ENCODE measurements at places on chromosomes 13 and 19.
A peak's percentile ranks its signal among the peaks of the same experiment; 100 is the strongest.

DNA sequence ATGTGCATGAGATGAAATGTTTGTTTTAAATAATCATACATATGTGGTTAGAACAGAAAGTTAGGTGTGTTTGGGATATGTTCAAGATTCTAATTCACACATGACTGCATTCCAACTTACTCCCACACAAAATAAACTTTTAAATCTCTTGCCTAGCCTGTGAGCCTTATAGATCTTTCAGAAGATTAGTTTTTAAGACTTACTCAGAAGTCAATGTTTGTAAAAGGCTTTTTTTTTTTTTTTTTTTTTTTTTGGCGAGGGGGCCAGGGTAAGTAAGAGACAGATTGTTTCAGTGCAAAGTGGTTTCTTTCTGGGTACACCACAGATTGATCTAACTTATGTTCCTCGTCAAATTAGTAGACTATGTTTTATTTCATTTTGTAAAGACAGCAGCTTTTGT, 39.1 kb downstream of the GPR180 start:
- no peak for DNase-seq

DNA sequence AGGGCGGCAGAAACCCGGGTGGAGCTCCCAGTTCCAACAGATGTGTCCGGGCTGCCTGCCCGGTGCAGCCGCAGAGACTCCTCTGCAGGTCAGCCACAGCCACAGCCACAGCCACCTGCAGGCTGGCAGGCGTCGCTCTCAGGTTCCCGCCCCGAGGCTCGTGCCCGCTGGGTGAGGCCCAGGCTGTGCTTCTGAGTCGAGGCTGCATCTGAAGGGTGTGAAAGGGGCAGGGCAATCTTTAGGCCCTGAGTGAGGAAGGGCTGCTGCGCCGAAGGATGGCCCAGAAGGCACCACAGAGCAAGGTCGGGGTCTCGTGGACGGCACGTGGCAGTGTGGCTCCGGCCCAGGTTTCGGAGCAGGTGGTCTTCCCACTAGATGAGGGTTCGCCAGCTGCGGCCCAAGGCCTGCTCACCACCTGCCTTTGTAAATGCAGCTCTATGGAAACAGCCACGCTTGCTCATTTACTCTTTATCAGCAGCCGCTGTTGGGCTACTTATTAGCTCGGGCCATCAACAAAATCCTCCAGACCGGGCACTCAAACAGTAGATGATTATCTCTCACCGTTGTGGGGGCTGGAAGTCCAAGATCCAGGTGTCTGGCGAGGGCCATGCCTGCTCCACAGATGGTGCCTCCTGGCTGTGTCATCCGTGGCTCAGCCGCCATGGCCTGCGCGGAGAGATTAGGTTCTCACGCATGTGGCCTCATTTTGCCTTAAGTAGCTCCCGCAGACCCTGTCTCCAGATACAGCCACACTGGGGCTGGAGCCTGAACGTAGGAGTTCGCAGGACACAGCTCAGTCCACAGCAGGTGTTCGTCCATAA, 40.3 kb upstream of the TFDP1 start:
- DNase-seq: no peak

- DNase-seq: no peak
Observed at GRCh38 chr19:35458731-35459391, 10.8 kb downstream of the FFAR2 start.

GRCh38 chr13:96279904-96280303, 190.0 kb downstream of the HS6ST3 start:
- DNase-seq: no peak

GRCh38 chr13:66344805-66345517, 885.2 kb downstream of the PCDH9 start:
- DNase-seq: no peak

GRCh38 chr13:36363366-36363863, 17.2 kb upstream of the SPART start:
- no peak for DNase-seq

DNA sequence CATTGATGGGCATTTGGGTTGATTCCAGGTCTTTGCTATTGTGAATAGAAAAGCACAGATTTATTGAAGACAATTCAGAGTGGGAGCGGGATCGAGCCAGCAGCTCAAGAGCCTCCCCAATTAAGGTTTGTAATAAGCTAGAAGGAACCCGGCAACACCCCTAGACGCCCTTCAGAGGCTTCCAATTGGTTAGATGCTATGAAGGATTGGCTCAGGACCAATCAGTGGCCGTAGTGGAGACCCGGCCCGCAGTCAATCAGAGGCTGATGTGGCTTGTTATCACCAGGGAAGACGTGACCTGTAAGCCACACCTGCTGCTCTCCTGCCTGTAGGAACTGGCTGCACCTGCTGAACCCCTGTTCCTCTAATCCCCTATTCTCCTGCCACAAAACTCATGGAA, 14.6 kb downstream of the SIGLEC11 start:
- no peak for DNase-seq

- no peak for DNase-seq
Observed at GRCh38 chr13:47832458-47832972, 168.6 kb downstream of the SUCLA2 start.

- DNase-seq: no peak
Observed at GRCh38 chr19:11555246-11555645, 3.8 kb downstream of the ELOF1 start.

DNA sequence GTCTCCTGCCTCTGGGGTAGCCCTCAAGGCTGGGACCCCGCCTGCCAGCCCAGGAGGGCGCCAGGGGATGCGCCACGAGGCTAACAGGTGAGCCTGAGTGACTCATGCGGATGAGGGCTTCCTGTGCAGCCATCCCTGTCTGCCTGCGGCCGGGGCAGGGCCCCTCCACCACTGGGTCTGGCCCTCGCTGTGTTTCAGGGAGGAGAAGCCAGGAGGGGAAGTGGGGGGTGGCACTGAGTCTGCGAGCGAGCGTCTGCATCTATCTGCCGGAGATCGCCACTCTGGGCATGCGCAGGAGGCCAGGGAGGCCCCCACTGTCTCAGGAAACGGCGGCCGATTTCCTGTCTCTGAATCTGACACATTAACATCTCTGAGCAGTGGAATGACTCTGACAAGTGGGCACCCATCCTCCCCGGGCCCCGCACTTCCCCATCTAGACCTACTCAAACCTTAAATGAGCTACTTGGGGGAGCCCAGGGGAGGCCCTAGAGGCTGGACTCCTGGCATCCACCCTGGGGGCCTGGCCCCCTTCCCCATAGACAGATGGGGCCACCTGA, 19.7 kb downstream of the RFX1 start:
- DNase-seq: peak; percentile 64

- DNase-seq: no peak
Observed at GRCh38 chr13:110759710-110760109, 46.2 kb downstream of the ING1 start.

GRCh38 chr13:18992791-18993190, 188.8 kb downstream of the TUBA3C start:
- no peak for DNase-seq

DNA sequence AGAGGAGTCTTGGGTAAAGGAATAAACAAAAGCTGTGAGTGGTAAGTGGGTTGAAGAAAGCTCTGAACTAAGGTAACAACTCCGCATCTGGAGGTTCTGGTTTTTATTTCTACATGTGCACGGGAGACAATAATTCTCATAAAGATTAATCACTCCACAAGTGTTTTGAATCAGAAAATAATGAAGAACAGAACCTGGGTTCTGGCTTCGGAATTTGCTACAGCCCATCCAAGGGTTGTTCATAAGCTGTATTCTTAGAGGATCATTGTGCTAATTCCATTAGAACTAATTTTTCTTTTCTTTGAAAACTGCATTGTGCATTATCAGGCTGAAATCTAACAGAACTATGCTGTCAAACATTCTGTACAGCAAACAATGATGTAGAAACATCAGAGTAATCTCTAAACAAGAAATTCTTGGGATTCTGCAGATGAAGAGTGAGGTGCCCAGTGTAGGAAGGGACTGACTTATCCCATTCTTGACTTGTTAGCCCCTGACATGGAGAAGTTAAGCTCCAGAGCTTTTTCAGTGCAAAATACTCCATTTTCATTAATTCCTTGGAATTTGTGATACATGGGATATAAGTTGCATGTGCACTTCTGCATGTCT, 368.2 kb downstream of the COG6 start:
- no peak for DNase-seq

GRCh38 chr19:2164020-2164998, 576 bp downstream of the DOT1L start:
- DNase-seq: no peak

- no peak for DNase-seq
Observed at GRCh38 chr13:55869648-55870047, 1271.1 kb upstream of the PRR20A start.

- no peak for DNase-seq
Observed at GRCh38 chr13:26540334-26540733, 17.1 kb upstream of the WASF3 start.

- DNase-seq: no peak
Observed at GRCh38 chr19:33441277-33441699, 67.8 kb downstream of the CEBPG start.

DNA sequence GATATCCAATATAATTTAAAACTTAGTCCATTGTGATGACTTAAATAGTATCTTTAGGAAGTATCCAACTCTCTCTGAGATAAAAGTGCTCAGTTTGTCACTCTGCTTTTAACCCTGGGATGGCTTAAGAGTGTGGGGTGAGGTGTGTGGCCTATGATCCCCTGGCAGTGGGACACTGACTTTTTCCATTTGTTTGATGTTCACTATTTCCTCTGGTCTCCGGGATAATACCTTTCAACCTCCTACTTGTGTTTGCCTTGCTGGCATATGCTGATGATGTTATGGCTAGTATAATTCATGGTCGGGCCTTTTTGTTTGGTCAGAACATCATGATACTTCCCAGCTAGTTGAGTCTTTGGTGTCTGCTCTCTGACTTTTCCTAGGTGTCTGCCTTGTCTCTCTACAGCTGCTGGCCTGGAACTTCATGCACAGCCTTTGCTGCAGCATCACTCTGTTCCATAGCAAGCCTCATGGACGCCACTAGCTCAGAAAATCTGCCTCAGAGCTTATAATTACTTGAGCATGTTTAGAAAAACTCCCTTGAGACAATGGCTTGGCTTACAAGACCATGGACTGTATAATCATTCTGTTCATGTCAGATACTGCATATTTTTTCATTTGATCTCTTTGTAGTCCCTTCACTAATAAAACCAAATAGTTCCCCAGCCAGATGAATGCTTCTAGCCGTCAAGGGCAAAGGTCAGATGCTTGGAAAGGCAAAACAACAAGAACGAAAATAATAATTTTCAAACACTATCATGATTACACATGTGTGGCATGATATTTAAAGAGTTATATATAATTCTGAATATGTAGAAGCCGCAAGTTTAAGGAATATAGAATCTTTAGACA, 75.2 kb downstream of the WDFY2 start:
- DNase-seq: no peak

DNA sequence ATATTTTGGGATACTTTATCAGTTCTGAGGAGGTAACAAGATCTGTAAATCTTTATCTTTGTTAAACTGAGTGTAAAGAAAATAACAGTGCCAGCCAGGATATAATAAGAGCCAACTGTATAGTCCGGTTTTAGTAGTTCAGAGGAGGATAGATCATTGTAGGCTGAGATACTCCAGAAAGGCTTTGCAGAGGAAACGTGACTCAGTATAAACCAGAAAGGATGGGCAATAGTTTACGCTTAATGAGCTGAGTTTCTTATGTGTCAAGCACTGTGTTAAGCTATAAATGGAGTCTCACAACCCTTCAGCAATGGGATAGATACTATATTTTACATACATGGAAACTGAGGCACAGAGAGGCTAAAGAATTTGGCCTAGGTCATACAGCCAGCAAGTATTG, 3.8 kb downstream of the RFXAP start:
- DNase-seq: no peak

- DNase-seq: no peak
Observed at GRCh38 chr19:408441-408901, 476 bp downstream of the C2CD4C start.

DNA sequence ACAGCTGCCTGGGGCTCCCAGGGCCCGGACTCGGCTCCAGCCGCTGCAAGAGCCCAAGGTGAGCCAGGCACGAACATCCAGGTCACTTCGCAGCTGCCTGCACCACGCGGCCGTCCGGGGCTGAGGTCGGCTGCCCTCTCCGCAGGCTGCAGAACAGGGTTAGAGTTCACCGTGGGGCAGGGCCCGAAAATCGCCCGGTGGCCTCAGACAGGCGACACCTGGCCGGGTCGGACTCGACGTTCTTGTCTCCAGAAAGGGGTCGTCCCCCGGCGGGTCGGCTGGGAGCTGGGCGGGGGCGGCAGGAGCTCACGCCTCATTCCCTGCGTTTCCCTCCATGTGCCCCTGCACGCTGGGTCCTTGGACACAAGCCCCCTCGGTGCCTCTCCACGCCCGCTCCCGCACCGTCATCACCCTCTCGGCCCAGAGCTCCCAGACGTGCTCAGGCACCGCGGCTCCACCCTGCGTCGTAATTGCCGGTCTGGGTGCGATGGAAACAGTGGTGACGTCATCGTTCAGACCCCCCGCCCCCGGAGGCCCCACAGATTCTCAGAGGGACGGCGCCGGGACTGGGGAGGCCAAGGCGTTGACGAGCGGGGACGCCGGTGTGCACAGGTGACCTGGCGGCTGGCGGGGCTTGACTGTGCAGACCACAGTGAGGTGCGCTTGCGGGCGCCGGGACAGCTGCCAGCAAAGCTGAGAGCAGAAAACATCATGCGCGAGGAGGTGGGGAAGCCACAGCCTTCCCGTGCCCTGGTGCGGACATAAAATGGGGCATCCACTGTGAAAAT, 4.0 kb upstream of the GRIN3B start:
- DNase-seq: no peak

DNA sequence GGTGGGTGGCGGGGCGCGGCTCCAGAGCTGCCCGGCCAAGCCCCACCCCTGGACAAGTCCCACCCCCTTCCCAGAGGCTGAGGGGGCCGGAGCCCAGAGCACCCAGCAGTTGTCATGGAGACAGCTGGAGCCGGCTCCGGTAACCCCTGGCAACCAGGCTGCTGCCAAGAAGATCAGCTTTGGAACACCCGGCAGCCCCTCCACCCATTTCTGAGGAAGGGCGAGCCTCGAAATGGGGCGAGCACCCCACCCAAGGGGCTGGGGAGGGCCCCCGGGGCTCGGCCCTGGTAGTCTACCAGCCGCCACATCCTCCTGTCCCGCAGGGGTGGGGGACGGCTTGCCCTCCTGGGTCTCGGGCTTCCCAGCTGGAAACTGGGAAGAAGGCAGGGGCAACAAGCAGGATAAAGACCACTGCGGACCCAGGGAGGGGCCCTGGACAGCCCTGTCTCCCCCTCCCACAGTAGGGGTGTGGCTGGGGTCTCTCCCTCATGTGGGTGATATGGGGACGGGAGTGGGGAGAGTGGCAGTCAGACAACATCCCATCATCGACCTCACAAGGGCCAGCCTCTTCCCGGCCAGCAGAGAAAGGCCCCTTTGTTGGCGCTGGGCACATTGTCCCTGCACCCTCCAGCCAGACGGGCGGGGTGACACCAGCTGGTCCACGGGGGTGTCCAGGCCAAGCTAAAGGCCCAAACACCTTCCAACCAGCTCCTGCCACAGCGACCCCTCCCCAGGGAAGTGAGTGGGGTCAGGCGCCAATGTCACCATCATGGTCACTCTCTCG, 1.5 kb downstream of the CERS1 start:
- no peak for DNase-seq

DNA sequence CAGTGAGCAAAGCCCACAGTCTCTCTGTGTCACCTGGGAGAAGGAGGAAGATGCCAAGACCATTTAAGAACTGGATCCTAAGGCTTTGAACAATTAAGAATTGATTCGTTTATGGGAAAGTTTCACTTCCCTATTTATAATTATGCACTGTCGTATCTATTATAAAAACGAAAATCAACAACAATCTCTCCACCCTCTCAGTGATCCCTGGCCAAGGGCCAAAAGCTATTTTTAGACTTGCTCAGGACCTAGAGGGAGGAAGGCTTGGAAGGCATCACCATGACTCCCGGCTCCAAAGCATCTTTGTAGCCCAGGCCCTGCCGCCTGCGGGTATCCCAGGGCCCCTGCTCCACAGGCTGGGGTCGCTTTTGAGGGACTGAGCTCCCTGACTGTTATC, 1.3 kb downstream of the RHPN2 start:
- DNase-seq: no peak
